ENCODE measurements at places on chromosomes 12 and 14.
A peak's percentile ranks its signal among the peaks of the same experiment; 100 is the strongest.

- DNase-seq, result no peak
These were observed 114.2 kb downstream of the RIN3 start for GRCh38 chr14:92627707-92628215.

GRCh38 chr12:28209782-28210181 lies 19.5 kb downstream of the CCDC91 start:
- no peak for DNase-seq

DNA sequence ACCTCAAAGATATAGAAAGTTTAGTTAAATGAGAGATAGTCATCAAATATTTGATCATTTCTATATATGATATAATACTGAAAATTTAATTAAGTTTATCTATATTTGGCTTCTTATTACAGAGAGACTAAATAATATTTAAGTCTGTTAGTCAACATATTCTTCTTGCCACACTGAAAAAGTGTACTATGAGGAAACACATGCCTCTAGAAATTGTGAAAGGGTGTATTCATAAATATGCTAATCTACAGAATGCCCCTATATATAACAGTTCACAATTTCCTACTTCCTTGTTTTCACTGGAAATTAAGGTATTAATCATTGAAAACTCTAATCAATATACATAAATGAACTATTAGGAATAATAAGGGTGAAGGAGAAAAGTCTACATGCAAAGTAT lies 31.4 kb upstream of the ETV6 start:
- no peak for DNase-seq

DNA sequence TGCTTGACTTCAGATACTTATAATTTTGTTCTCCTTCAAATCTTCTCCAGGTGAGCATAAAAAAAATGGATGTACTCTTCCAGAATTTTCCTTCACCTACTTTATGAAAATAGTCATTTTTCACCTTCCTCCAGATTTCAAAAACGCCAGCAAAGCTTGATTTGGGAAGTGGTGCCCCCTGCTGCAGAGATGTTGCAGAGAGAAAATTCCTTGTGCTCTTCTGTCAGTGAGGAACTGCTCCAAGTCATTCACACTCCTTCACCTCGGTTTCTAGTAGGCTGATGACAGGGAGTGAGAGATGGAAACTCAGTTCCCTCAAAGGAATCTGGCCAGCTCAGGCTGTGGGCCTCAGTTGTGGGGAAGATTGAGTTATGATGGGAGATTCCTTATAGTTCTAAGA lies 24.2 kb upstream of the RNASE3 start:
- no peak for DNase-seq

GRCh38 chr14:32345311-32345791 lies 16.3 kb downstream of the AKAP6 start:
- DNase-seq, result no peak

GRCh38 chr14:72651714-72652113 lies 242.2 kb downstream of the DPF3 start:
- no peak for DNase-seq

GRCh38 chr12:62481843-62482540 lies 15.4 kb downstream of the MON2 start:
- no peak for DNase-seq

GRCh38 chr12:23488130-23488529 lies 461.3 kb downstream of the SOX5 start:
- no peak for DNase-seq

GRCh38 chr12:11509326-11509725 lies 114.0 kb upstream of the PRB2 start:
- no peak for DNase-seq

DNA sequence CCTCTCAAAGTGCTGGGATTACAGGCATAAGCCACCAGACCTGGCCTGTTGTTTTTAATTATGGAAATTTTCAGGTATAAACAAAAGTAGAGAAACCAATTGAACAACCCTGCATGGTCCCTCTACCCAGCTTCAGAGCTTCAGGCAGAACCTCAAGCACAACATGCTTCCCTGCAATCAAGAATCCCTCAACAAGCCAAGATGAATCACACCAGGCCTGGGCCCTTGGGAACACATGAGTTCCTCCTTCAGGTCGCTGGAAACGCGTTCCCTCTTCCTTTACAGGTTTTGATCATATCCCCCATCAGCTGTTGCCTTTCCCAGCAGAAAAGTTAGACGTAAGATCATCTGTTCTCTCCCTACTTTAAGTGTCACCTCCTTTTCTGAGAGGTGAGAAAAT lies 20.5 kb upstream of the CORO1C start:
- DNase-seq, result no peak

- DNase-seq, result no peak
These were observed 44.1 kb upstream of the CISTR start for GRCh38 chr12:53795927-53796326.

DNA sequence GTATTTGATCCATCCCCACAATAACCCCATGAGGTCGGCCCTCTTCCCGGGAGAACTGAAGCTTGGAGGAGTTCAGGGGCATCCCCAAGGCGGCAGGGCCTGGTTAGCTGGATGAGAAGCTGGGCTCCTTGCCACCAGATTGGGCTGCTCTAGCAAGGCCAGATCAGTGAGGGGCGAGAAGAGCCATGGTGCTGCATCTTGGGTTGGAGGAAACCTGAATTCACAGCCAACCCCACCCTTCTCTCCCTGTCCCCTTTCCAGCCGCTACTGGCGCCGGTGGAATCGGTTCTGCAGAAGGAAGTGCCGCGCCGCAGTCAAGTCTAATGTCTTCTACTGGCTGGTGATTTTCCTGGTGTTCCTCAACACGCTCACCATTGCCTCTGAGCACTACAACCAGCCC lies 228.6 kb upstream of the FKBP4 start:
- no peak for DNase-seq

GRCh38 chr12:52870361-52871290 lies 21.8 kb upstream of the KRT78 start:
- DNase-seq, result peak; percentile 76
